ENCODE measurements at places on chromosomes 5 and 9.

DNA sequence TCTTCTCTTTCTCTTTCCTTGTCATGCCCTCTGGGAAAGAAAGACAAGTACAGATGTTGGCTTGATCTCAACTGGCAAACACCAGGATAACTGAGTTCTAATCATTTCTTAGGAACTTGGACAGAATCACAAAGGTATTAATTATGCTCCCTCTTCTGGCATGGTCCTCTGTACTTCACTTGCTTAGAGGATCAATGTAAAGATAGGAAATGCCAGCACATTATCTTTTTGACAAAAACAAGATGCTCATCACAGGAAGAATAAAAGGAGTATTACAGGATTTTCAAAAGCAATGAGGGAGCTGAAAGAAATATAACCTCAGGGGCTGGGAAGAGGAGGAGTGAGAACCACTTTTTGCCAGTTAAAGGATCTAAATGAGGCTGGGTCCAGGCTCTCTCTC lies 70.6 kb downstream of the LHFPL2 start:
- DNase-seq, result no peak

GRCh38 chr9:93677048-93677571 lies 100.7 kb downstream of the PHF2 start:
- DNase-seq, result no peak

DNA sequence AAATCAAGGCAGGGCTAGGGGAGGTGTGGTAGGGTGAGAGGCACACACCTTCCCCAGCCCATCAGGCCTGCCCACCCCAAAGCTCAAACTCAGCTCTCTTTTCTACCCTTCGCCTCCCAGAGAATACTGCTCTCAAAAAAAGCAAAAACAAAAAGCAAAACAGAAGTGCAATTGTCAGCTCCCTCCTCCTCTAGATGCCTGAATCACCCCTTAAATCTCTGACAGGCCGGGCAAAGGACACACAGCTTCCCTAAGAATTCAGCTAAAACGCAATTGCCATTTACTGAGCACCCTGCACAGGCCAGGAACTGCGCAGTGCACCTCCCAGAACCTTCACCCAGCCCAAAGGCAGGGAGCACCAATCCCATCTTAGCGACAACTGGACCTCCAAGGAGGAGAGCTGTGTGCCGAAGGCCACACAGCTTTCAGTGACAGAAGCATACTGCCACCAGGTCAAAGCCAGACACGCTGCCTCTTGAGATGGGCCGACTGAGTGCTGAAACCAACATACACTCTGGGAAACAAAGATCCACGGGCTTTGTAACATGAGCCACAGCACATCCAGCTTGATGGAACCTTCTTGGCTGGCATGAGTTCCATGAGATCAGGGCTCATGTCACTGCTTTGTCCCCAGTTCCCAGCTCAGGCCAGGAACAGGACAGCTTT lies 53.4 kb upstream of the STXBP1 start:
- no peak for DNase-seq

GRCh38 chr5:118068886-118069285 lies 919.5 kb downstream of the DTWD2 start:
- DNase-seq, result no peak

GRCh38 chr5:67730917-67731474 lies 484.6 kb upstream of the PIK3R1 start:
- DNase-seq, result no peak

DNA sequence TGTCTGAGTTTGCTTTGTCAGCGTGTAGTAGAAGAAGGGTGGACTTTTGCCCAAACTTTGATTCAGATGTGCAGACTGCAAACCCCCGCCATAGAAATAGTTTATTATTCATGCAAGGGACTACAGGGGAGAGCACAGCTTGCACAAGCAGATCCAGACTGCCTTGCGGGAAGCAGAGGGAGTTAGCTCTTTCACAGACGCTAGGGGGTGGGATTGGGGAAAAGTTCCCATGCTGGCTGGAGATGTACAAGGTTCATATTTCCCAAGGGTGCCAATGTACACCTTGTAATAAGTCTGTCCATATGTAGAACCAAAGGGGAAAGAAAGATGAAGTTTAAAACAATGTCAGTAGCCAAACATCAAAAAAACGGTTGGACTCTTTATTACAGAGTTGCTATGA lies 749.7 kb upstream of the COX7C start:
- DNase-seq, result no peak

- DNase-seq, result no peak
These were observed 36.9 kb downstream of the FAM78A start for GRCh38 chr9:131239161-131239975.

DNA sequence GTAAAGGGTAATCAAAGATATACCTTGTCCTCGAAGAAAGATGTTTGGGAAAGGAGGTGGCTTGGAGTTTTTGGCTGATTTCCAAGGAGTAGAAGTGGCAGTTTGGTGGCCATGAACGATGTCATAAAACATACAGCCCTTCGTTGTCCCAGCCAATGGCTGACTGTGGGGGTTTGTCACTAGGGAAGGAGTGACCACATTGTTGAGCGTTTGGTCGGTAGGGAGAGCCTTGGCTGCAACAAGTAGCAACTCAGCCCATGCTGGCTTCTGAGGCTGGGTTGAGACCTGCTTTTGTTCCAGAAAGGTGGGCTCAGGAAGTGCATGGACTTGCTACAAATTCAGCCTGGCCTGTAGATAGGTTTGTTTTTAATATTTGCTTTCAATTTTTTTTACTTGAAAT lies 128.3 kb downstream of the BOD1 start:
- DNase-seq, result no peak

DNA sequence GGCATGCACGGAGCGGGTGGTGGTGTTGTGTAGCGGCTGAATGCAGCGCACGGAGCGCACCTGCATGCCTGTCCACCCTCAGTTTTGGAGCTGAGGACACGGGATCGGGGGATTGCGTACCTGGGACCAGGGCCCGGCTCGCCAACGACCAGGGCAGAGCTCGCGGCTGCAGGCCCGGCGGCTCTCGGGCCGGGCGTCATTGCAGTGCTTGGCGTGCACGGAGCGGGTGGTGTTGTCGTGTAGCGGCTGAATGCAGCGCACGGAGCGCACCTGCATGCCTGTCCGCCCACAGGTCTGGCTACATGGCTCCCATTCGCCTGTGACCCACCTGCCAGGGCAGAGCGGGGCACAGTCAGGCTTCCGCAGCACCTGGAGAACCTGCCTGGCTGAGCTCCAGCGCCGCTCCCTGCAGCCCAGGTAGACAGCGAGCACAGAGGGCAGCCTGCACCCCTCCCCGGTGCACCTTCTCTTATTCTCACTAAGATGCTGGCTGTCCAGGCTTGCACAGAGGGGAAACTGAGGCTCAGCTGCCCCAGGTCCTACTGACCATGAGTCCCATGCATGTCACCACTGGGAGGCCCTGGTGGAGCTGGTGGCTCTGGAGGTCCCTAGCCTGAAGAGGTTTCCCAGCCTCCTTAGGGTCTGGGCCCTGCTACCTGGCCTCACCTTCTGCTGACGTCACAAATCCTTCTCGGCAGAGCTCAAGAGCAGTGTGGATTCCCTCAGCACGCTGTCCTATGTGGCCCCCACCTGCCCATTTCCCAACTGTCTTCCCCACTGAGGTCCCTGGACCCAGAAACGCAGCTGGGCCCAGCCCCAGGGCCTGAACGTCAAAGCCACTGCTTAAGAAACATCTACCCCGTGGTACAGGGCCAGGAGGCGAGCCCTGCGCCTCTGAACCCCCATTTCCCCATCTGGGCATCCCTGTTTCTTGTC lies 64.9 kb downstream of the ZNF354C start:
- no peak for DNase-seq

- no peak for DNase-seq
These were observed 83.8 kb downstream of the ANKRD31 start for GRCh38 chr5:75152860-75153259.

- no peak for DNase-seq
These were observed 94.9 kb upstream of the GRHPR start for GRCh38 chr9:37327553-37327952.

DNA sequence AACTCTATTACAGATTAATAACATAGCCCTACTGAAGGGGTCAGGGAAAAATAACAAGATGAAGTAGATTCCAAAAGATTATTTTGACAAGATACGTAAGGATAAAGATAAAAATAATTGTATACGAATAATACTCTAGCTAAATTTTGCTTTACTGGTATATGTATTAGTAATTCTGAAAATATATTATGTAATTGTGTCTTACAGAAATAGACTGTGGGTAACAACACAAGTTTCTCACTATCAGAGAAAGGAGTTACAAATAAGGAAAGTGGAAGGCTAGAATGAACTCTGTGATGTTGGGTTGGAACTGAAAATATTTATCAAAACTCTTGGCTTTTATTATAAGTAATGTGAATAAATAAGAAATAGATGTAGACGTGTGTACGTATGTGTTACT lies 26.6 kb upstream of the TUSC1 start:
- DNase-seq, result no peak

DNA sequence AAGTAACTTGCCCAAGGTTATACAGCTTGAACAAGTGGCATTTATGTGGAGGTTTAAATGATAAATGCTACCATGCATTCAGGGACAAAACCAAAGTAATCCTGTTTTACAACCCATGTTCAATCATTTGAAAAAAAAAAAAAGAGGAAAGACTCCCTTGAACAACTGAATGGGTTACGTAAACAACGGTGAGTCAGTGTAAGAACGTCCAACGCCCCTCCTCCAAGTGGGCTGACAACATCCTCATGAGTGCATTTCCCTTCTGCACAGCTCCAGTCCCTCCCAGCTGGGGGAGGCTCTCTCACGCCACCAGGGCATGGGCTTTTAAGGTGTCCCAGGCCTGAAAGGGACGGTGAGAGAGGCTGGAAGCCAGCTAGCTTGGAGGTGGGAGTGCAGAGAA lies 90.0 kb downstream of the PRRT1B start:
- DNase-seq, result no peak

DNA sequence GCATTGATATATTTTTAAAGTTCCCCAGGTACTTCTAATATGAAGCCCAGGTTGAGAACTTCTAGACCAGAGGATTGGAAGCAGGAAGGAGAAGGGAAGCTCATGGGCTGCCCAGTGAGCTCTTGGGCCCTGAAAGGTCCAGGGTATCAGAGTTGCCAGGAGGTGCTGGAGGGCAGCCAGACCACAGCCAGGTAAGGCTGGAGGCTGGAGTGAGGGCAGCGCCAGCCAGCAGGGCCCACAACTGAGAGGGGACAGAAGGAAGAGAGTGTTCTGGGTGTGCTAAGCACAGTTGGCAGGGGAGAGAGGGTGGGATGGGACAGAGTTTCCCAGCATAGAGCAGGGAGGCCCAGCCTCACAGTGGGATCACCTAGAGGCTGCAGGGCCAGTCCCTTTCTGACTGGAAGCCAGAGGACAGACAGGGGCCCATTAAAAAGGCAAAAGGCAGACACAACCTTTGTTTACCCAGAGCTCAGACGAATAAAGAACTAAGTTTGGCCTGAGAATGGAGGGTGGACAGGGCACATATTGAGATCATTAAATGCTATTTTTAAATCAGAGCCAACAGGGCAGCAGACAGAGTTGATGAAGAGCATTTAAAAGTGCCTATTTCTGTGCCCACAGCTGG lies 94.9 kb downstream of the PDE8B start:
- no peak for DNase-seq

DNA sequence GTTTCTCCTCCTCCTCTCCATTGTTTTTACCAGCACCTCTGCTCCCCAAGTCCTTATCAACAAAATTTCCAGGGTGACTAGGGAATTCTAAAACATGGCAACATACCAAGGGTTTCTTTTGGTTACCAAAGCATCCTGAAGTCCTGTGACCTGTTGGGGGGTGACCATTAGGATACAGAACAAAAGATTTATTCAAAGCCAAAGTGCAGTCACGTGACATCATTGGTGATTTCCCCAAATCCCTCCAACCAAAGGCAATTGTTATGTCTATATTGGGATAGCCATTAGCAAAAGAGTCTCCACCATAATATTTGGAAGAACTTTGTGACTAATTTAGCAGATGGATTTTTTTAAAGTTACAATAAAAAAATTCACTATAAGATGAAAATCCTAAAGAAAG lies 168.4 kb downstream of the TRPM6 start:
- no peak for DNase-seq

- DNase-seq, result no peak
These were observed 122.1 kb upstream of the DMAC1 start for GRCh38 chr9:7921545-7922197.

GRCh38 chr5:141883892-141884318 lies 5.7 kb upstream of the PCDH1 start:
- no peak for DNase-seq

- DNase-seq, result peak; percentile 36
These were observed 47.0 kb upstream of the PLIN2 start for GRCh38 chr9:19174127-19174912.

DNA sequence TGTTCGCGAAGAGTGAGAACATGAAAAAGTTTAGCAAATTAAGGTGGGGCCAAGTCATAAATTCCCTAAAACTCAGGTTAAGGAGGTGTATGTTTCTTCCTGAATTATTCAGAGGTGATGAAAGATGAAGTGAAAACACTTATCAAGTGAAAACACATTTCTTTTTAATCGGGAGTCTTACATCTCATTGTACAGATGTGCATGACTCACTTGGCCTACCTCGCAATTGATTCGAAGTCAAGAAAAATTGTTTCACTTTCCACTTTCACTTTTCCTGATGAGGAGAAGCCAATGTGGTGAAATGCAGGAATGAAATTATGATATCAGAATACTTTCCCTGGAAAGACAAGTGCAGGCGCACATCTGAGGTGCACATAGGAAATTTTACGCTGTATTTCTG lies 78.7 kb downstream of the SLC25A46 start:
- no peak for DNase-seq

DNA sequence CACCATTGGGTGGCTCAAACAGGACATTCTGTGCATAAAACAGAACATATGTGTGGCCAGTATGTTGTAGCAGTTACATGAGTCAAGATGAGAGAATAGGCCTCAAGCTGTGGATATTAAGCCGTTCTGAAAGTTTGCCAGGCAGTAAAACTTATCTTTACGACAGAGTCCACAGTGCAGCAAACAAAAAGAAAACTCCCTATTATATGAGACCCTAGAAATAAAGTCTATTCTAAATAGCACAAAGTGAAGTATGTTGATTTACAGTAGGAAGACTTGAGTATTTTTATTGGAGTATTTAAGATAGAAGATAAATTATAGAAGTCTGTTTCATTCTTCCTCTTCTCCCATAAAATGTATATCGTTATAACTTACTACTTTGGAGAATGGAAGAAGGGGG lies 271.5 kb downstream of the ADGRV1 start:
- no peak for DNase-seq

DNA sequence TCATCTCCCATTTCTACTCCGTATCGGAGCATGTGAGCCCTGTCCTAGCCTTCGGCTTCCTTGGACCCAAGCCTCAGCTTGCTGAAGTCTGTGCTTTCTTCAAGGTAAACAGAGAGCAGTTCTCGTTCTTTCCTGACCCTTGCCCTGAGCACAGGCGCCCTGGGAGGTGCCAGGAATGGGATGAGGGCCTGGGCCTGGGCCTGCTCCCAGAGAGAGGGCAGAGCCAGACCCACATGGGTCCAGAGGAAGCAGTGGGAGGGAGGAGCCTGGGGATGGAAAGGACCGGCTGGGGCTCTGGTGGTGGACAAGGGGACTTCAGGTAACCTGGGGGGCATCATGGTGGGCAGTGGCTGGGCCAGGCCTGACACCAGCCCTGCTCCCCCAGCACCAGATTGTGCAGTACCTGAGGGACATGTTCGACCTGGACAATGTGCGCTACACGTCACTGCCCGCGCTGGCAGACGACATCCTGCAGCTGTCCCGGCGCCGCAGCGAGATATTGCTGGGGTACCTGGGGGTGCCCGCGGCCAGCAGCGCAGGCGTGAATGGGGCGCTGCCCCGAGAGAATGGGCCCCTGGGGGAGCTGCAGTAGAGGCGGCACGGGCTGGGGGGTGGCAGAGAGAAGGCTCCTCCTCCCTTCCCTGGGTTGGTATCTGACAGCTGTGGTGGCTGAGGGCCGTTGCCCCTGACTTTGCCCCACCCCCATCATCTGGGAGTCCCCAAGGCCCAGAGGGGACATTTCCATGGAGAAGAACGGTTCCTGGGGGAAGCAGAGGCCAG lies 10.9 kb upstream of the DOLPP1 start:
- DNase-seq, result no peak
